ENCODE measurements at places on chromosomes 2 and 18.

DNA sequence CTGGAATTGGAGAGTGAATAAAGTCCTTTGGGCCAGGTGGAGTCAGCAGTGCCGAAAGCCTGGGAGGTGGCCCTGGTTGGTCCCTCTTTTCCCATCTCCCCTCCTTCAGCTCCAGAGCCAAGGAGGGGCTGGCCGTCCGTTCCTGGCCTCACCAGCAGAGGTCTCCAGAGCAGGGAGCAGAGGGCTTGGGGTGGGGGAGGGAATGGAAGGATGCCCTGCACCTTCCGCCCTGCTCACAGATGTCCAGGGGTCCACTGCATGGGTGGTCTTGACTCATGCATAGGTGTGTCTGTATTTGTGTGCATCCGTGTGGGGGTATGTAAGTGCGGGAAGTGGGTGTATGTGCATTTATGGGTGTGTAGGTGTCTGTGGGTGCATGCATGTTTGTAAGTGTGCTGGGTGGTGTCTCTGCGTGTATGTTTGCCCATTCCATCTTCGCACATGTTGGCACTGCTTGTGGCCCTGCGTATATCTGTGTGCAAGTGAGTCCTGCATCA is 201.8 kb downstream of the ZFP36L2 start:
- peak; percentile 43 for ATAC-seq

DNA sequence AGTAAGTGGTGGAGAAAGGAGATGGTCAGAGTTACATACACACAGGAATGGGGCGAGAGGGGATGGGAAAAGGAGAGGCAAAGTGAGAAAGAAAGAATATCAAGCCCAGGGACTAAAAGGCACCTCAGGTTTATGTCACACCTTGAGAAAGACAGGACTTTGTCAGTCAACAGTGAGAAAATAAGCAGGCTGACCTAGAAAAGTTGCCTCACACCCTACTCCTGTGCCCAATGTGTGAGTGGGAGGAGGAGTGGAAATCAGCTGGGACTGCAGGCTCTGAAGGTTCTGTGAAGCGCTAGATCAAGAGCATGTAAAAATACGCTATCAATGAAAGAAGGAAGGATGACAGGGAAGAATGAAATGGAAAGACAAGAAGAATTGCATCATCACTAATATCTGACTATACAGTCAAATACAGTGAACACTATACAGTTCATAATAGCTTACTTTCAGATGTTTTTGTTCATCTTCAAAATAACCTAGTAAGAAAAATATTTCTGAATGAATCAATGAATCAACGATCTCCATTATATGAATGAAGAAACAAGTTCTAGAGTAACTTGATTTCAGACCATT is 10.7 kb downstream of the VPS54 start:
- ATAC-seq: no peak

GRCh38 chr18:59671551-59671950 is 25.7 kb downstream of the CCBE1 start:
- no peak for ATAC-seq

GRCh38 chr2:139175510-139175909 is 395.3 kb upstream of the NXPH2 start:
- ATAC-seq: no peak

DNA sequence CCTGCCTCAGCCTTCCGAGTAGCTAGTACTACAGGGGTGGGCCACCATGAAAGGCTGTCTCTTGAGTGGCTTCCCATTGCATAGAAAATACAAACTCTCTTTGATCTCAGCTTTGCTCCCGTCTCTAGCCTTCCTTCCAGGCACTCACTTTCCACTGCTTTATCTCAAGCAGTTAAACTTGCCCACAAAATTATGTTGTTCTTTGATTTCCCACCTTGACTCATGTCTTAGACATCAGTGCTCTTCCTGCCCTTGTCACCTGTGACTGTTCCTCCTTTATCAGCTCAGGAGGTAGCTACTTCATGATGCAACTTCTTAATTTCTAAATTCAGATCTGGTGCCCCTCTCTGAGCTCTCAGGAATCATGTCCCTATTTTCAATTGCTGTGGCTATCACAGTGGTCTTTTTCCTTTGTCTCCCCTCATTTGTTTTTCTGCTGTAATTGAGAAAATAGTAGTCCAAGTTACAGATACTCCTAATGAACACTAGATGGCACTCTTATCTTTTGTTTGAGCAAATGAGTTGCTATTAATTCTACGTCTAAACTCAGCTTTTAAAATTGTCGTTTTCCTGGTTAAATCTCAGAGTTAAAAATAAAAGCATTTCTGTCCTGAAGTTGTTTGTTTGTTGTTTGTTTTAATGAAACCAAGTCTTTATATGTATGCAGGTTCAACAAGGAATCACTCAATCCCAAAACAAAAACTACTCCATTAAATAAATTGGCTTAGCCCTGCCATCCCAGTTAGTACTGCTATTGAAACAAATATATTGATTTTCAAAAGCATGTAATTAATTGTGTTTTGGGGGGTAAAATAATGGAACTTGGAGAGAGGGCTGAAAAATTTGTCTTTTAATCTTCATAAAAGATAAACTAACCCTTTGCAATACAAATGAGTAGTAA is 46.9 kb upstream of the GREB1L start:
- no peak for ATAC-seq

Measured in stimulated activated memory B cell treated with anti-CD40 and anti-IgM and Interleukin-4, amounts not matched to agents 10 μg/mL and 1 μg/mL and 100 μg/mL, for 72 hours (primary cell).